ENCODE measurements at places on chromosomes 5 and 9.

- no peak for DNase-seq
Measured at GRCh38 chr5:113735751-113736150, 222.3 kb downstream of the YTHDC2 start.

DNA sequence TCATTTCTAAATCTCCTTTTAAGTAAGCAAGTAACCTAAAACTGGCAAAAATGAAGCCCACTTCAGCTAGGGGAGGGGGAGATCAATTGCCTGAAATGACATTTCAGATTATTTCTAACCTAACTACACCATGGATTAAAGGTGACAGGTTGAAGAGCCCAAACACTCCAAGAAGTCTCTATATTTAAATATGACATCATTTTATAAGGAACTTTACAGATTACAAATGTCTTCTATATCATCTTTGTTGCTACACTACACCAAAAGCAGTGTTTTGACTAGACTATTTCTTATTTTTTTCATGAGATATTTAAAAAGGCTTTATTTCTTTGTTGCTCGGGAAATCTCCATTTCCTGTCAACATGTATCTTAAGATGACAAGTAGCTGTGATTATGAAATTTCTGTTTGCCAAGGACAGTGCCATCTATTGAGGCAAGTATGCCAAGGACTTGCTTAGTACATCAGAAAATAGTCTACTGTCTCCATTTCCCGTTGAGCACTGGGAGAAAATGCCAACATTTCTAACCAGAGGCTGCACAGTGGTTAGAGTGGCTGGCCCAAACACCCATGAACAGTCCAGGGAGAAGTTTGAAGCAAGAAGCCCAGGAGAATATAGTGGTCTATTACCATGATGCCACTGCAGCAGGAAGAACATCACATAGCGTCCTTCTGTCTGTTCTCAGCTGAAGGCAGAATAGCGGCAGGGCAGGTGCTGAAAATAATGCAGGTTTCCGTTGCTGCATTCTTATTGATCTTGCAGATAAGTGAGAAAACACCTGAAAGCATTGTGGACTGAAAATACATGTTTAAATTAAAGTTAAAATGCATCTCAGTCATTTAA lies 93.4 kb upstream of the ITGA2 start:
- no peak for DNase-seq

DNA sequence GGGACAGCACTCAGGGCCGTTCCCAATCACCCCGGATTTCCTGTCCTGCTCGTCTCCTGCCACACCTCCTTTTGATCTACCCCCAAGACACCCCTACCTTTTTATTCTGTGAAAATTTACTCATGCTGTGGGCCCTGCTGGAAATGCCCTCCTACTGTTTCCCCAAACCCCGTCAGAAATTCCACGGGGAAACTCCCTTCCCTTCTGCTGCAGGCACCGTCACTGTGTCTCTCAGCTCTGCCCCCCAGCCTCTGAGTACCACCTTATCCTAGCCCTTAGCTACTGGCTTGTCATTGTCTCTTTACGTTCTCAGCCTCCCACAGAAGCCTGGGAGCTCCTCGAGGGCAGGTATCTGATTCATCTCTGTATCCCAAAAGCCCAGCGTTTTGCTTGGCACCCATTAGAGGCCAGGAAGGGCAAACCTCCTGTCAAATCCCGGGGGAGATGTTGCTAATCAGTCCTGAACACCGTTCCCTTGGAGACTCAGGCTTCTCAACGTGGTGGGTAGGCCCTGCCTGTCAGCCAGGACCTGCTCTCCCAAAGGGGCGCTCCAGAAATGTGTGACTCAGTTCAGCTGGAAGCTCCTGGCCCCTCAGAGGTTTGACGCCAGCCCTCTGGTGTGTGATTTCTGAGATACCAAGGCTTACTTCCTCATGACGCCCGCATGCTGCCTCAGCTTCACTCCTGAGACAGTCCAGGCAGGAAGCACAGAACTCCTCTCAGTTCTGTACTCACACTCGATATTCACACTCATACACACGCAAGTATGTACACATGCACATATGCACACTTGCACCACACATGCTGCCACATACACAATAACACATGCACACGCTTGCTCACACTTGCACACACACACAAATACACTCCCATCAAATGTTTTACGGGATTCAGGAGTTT lies 50.7 kb upstream of the GRHPR start:
- peak; percentile 13 for DNase-seq

- DNase-seq: no peak
Measured at GRCh38 chr9:136808075-136808805, 492 bp downstream of the RABL6 start.

GRCh38 chr5:87188391-87188790 lies 79.3 kb upstream of the RASA1 start:
- DNase-seq: no peak

GRCh38 chr9:137749511-137749910 lies 128.1 kb upstream of the CACNA1B start:
- DNase-seq: no peak

GRCh38 chr5:1910861-1911772 lies 28.4 kb upstream of the IRX4 start:
- no peak for DNase-seq

DNA sequence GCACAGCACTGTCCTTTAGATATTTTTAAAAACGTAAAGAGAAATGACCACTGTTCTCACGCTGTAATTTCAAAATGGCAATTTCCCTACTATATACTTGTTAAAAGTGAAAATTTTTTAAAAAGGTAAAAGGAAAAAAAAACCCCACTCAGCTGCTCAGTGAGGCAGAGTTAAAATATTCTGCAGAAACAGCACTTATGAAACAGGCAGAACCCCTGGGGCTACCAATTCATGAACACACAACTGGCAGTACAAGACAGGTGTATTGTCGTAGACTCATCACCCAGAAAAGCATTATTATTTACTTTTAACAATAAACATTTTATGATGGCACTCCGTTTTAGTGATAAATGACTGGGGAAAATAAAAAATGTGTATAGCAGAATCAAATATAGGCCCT lies 1.5 kb upstream of the RASGRF2 start:
- no peak for DNase-seq

DNA sequence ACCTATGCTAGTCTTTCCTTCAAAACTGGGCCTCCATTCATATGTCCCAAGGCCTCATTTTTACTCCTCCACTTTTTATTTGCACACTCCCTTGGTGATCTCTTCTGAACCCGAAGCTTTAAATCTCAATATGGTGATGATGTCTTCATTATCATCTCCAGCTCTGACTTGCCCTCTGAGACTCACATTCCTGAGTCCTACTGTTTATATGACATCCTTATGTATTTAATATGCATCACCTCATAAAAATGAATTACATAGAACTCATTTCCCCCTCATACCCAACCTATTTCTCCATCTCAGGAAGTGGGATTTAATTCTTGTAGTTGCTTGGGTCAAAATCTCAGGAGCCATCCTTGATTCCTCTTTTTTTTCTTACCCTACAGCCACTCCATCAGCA lies 473.0 kb downstream of the EBF1 start:
- DNase-seq: no peak

DNA sequence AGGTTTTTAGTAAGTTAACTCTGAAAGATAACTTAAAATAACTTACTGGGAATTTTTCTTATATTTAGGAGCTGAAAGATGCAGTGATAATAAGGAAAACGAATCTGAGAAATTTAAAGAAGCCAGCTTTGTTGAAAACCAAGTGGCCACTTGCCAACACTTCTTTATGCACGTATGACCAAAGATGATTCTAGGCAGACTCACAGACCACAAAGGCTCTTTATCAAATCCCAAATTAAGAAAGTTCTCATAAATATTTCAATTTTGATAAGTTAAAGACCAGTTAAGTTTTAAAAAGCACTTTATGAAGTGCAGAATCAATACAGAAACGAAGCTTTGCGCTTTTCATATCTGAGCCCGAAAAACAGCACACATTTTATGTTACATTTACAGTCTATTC lies 1.5 kb downstream of the AFF4 start:
- DNase-seq: peak; percentile 80

GRCh38 chr9:136160381-136160841 lies 41.7 kb upstream of the TMEM250 start:
- DNase-seq: no peak

DNA sequence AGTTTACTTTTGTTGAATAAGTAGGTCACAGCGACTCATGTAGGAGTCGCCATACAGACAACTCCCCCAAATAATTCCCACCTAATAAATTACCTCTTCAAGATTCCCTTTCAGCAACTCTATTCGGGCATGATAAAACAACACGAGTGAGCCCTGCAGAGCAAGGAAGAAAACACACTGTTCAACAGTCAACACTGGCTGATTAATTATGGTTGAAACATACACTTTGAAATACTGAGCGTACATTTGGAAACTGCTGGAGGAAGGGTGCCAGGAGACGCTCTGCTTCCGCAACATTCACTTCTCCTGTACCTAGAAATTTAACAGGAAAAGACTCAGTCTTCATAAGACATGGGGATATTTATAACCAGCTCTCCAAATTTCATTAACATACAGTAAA lies 117.5 kb downstream of the TTC39B start:
- no peak for DNase-seq

- DNase-seq: no peak
Measured at GRCh38 chr5:173055722-173055982, 500 bp upstream of the CREBRF start.

DNA sequence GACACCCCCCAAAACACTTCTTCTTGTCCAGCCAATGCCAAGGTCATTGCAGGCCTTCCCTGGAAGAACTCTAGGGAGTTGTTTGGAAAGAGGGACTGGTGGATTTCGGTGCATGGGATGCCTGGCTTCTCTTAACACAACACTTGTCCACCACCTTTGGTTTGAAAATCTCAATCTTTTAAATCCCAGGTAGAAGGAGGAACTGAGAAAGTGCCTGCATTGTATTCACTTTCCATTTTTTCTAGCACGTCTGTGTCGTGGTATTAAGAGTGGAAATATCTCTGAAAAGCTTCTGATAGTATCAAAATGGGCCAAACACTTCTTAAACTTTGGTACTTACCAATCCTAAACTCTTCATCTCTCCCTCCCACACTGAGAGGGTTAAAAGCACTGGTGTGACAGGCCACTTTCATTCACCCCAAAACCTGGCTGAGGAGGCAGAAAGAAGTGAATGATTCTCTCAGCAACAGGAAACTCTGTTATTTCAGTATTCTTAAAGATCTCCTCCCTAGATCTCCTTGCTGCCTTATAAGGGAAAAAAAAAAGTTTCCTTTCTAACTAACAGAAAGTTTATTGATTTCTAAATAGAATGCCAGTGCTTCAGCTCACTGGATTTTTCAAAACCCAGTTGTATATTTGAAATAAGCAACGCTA lies 3.9 kb upstream of the NFIB start:
- no peak for DNase-seq

DNA sequence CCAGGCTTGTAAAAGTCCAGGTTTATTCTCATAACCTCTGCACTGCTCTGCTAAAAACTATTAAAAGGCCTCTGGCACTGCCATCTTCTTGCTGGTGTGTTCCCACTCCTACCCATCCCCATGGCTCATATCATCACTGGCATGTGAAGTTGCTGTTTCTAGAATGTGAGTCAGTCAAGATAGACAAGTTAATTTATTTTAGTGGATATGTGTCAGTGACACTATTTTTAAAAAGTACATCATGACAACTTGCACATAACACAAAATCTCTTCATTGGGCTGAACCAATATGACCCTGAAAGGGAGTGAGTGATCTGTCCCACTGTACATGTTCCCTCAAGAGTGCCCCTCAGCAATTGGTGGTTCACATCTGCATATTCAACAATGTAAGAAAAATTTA lies 299.7 kb downstream of the NFIB start:
- no peak for DNase-seq

DNA sequence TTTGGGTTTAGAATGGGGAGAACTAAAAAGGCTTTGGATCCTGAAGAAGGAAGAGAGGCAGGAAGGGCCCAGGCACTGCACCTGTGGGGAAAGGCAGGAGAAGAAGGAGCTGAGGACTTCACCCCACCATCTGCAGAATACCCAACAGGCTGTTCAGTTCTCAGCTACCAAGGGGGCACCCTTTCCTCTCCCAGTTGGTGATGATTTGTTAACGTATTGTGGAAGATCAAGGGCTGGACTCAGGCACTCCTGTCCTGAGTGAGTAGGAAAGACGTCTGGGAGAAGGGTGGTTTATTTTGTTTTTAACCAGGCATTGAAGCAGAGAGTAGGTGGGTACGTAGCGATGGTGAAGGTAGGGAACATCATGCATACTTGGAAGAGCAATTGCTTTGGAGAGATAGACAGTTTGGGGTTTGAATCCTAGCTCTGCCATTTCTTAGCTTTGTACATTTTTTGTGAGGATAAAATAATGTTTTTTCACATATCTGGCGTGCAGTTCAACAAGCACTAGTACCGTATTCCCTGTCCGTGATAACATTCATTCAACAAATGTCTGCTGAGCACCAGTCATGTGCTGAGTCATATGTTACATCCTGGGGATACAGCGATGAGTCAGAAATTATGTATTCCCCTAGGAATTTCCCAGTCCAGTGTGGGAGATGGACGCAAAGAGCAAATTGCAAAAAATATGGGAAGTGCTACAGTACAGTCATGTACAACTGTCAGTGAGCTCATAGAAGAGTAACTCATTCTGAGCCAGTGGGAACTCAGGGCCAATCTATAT lies 2.1 kb downstream of the MSANTD3 start:
- peak; percentile 99 for DNase-seq

- no peak for DNase-seq
Measured at GRCh38 chr5:41277476-41278245, 64.3 kb upstream of the C6 start.

GRCh38 chr9:126625329-126626126 lies 11.8 kb downstream of the LMX1B start:
- DNase-seq: no peak

- no peak for DNase-seq
Measured at GRCh38 chr5:8710426-8710930, 835.4 kb downstream of the SEMA5A start.

DNA sequence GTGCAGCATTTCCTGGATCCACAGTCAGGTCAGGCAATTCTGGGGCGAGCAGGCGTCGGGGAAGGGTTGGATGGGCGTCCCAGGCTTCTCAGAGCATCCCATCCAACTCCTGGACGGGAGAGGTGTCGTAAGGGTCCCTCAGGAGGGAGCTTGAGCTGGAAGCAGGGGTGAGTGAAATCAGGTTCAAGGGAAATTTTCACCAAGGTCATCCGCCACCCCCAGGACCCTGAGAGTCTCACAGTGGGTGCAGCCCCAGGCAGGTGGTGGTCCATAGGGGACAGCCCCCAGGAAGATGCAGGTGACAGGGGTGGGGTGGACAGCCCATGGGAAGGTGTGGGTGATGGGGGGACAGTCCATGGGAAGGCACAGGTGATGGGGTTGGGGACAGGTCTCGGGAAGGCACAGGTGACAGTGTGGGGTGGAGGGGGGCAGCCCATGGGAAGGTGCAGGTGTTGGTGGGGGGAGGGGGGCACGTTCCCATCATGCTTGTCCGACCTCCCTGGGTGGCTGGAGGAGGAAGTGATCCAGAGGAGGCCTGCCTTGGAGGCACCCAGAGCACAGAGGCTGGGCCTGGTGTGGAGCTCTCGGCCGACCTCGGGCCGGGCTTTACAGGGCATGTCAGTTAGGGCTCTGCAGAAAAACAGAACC lies 48.9 kb downstream of the AHRR start:
- no peak for DNase-seq

DNA sequence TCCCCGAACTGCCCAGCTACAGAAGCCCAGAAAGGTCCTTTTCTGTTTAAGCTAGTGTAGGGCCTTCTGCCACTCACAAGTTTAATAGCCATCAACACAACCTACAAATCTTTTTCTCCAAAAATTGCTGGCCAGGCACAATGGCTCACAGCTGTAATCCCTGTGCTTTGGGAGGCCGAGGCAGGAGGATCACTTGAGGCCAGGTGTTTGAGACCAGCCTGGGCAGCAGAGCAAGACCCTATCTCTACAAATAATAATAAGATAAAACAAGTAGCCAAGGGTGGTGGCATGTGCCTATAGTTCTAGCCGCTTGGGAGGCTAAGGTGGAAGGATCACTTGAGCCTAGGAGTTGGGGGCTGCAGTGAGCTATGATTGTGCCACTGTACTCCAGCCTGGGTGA lies 176.4 kb downstream of the HSD17B3 start:
- DNase-seq: no peak
